ENCODE measurements at places on chromosomes 4 and X. TPM values are rescaled to one million over a fixed set of nuclear protein-coding genes. Genes with fewer than 3 reads are reported as not detected.

GRCh38 chr4:54837576-54838140 lies 179.9 kb downstream of the KIT start:
- DNase-seq: no peak

Gene MAGEC2
- total RNA-seq: not detected

GRCh38 chr4:65791111-65791811 lies 121.0 kb upstream of the EPHA5 start:
- DNase-seq: no peak

DNA sequence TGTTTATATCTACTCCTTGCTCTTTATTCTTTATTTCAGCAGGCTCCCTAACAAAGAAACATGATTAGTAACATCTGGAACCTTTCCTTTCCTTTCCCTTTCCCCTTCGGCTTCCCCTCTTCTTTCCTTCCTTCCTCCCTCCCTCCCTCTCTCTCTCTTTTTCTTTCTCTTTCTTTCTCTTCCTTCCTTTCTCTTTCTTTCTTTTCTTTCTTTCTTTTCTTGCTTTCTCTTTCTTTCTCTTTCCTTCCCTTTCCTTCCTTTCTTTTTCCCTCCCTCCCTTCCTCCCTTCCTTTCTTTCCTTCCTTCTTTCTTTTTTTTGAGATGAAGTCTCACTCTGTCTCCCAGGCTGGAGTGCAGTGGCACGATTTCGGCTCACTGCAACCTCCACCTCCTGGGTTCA lies 30.7 kb upstream of the RBMX start:
- DNase-seq: no peak
